Activated CD8-positive, alpha-beta memory T cell treated with anti-CD3 and anti-CD28 coated beads, Interleukin-2, amount 10 ng/mL, durations not matched to agents 7 days and 5 days (primary cell): ENCODE measurements at places on chromosomes 7 and 10. TPM values are rescaled to one million over a fixed set of nuclear protein-coding genes. Genes with fewer than 3 reads are reported as not detected.

GRCh38 chr7:80643336-80643915 lies 5.0 kb downstream of the CD36 start:
- no peak for DNase-seq

DNA sequence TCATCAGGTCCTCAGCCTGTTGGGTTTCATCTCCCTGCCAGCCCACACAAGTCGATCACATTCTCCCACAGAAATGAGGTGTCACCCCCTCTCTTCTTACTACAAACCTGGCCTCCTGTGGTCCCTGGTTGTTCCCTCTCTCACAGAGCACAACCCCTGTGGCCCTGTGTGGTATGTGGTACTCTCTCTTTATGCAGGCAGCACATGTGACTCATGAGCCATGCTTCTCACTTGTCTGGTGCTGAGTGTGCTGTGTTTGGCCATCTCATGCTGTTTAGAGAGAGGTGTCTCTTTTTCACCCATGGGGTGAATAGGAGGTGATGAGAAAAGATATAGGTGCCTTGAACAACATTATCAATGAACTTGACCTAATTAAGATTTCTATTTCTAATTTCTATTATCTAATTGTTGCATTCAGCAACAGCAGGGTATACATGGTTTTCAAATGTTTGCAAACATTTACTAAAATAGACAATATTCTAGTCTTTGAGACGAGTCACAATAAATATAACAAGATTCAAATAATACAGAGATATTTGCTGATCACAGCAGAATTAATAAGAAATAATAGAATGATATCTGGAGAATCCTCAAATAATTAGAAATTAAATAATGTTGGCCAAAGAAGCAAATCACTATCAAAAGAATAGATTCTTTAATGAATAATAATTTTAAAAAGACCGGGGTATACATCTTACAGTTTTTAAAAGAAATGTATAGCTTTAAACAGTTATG lies 633.8 kb upstream of the IGFBP3 start:
- DNase-seq, result no peak

GRCh38 chr10:88297103-88297502 lies 286.0 kb downstream of the RNLS start:
- no peak for DNase-seq

DNA sequence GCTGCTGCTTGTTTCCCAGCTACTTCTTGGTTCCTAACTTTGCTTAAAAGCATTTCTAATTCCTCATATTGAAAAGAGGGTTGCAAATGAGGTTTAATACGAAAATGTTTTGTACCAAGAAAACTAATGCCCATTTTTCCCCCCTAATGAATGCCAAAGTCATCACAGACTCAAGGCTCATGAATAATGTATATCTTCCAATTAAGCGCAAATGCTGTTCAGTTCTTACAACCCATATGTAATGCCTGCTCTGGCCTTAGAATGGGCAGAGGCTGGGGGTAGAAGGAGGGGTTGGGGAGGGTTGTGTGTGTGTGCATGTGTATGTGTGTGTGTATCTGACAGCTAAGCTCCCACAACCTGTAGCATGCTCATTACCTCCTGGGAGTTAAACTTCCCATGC lies 901.7 kb downstream of the KCNMA1 start:
- DNase-seq, result no peak

Gene RPA3
- 111 TPM for total RNA-seq

Gene CISD1
- 39.4 TPM for total RNA-seq
